ENCODE measurements at places on chromosomes 12 and 14.

DNA sequence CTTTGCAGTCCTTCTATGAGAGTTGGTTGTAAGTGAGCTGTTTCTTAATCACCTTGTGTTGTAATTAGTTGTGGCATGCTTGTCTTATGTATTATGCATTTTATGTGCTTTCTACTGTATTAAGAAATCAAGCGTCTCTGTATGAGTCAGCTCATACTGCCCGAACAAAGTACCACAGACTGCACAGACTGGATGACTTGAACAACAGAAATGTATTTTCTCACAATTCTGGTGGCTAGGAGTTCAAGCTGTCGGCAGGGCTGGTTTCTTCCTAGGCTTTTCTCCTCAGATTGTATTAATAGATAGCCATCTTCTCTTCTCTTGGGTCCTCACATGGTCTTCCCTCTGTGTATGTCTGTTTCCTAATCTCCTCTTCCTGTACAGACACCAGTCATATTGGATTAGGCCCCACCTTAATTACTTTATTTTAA is 77.7 kb downstream of the FLRT2 start:
- DNase-seq = no peak

DNA sequence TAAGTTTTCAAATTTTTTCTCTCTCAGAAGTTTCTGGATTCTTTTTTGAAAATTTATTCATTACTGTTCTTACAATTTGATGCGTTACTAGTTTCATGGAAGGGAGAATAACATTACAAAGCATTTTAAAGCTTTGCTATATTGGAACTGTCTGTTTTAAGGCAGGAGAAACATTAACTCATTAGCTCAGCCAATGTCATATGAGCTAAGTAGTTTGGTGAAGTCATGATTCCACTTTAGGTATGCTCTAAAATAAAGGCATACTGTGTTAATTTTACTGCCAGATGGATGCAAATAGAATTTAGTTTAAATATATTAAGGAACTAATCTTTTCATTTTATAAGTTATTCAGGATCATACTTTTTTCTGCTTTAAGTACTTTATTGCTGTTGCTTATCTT is 46.0 kb downstream of the ARID2 start:
- DNase-seq = no peak

DNA sequence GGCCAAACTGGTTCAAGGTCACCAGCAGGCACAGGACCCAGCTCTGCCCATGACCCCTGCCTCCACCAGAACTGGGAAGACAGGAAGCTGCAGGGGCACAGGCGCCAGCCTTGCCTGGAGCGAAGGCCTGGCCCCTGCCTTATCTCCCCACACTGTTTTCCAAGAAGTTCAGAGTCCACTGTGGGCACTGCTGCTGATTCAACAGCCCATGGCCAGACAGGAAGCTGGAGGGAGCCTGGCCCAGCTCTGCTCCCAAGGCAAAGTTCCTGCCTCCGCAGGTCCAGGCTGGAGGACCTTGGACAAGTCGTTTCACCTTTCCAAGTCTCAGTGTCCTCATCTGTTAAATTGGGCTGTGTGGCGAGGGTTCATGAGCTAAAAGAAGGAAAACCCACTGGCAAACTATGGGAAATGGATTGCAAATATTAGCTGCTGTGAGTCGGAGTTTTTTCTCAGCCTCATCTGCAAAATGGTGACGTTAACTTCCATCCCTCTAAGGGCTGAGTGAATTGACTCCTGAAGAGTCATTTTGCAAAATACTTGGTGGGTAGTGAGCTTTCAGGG is 1.2 kb downstream of the PHETA1 start:
- DNase-seq = no peak

DNA sequence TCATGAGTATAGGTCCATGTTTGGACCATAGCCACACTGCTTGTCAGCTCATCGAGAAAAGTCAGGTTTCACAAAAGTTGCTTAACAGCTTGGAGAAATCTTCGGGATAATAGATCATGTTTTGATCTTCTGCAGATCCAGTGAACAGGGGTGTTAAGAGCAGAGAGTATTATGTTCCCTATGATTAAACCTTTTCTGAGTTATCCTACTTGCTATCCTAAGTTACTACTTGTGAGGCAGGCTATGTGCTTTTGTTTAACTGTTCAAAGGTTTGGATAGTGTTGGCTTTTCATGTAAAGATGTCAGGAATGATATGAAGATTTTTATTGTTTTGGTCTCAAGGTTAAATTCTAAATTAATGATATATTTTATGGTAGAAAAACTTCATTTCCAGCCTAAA is 11.1 kb downstream of the NAA30 start:
- DNase-seq = no peak

DNA sequence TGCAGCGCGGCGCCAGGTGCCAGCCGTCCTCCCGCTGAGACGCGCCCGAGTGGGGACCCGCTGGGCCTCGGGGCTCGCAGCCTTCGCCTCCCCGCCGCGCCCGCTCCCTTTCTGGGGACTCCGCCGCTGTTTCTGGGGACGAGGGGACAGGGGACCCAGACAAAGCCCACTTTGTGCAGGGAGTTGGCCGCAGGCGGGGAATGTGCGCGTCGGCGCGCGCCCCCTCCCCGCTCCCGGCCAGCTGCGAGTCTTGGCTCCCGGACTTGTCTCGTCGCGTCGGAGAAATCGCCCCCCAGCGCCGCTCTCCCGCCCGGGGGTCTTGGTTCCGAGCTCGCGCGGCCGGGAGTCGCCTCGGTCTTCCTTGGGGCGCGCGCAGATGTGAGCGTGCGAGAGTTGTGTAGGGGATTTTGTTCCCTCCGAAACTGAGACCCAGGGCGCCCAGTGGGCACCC is 717 bp downstream of the VASH1 start:
- no peak for DNase-seq

DNA sequence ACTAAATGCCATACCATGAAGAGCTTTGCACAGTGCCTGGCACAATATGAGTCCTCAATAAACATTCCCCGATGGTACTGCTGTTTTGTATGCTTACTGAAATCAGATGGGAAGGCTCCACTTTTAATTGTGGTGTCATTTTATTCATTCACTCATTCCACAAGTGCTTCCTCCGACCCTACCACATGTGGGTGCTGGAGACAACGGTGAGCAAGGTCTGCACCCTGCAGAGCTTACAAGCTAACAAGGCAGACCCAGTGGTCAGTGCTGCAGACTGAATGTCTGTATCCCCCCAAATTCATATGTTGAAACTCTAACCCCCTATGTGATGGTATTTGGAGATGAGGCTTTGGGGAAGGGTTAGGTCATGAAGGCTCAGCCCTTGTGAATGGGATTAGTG is 48.3 kb downstream of the RFX4 start:
- DNase-seq = peak; percentile 30

DNA sequence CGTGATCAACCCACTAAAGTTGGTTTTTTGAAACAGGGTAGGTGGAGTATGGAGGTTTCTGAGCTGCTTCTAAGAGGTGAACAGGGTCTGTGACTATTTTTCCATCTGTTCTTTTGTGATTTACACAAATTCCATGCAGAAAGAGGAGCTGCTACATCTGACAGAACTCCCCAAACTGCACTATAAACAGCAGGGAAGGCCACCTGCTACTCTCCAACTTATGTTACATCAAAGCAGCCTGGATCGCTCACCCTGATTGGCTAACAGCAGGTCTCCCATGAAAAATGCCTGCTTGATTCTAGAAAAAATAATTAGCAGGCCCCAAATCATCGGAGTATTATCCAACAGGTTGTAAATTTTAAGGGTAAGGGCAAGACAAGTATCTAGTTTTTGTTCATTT is 282.9 kb upstream of the FLRT2 start:
- no peak for DNase-seq

DNA sequence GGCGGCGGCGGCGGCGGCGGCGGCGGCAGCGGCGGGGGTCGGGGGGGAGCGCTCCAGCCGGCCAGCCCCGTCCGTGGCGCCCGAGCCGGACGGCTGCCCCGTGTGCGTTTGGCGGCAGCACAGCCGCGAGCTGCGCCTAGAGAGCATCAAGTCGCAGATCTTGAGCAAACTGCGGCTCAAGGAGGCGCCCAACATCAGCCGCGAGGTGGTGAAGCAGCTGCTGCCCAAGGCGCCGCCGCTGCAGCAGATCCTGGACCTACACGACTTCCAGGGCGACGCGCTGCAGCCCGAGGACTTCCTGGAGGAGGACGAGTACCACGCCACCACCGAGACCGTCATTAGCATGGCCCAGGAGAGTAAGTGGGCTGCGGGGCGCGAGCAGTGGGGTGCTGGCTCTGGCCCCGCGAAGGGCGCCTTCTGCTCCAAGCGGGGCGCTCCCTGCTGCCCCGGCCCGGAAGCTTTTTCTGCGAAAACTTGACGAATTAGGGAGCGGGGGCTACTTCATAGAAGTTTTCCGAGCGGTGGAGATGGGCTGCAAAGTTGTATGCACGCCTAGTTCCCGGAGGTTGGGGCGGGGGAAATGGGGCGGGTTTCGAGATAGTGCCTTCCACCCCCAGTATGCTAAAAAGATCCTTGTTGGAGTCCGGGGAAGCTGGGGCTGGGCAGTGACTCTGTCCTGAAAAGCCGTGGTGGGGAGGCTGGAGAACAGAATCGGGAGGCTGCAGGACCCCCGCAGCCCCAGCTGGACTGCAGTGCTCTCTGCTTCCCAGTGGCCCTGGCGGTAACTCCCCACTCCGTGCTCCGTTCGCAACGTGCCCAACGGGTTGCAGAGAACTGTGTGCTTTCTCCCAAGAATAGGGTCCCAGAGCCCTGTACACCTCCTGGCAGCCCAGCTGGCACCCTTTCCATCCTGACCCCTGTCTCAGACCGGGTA is 751 bp downstream of the GDF11 start:
- peak; percentile 72 for DNase-seq

- no peak for DNase-seq
These were observed 156.3 kb upstream of the FKBP4 start for GRCh38 chr12:2638273-2639019.

- DNase-seq = no peak
These were observed 117.2 kb downstream of the RGS6 start for GRCh38 chr14:72049462-72049861.

GRCh38 chr12:114096461-114096860 is 130.3 kb upstream of the RBM19 start:
- DNase-seq = no peak

GRCh38 chr14:73254247-73255004 is 17.1 kb downstream of the PAPLN start:
- no peak for DNase-seq

- DNase-seq = no peak
These were observed 119.1 kb upstream of the ATXN7L3B start for GRCh38 chr12:74418573-74418972.

DNA sequence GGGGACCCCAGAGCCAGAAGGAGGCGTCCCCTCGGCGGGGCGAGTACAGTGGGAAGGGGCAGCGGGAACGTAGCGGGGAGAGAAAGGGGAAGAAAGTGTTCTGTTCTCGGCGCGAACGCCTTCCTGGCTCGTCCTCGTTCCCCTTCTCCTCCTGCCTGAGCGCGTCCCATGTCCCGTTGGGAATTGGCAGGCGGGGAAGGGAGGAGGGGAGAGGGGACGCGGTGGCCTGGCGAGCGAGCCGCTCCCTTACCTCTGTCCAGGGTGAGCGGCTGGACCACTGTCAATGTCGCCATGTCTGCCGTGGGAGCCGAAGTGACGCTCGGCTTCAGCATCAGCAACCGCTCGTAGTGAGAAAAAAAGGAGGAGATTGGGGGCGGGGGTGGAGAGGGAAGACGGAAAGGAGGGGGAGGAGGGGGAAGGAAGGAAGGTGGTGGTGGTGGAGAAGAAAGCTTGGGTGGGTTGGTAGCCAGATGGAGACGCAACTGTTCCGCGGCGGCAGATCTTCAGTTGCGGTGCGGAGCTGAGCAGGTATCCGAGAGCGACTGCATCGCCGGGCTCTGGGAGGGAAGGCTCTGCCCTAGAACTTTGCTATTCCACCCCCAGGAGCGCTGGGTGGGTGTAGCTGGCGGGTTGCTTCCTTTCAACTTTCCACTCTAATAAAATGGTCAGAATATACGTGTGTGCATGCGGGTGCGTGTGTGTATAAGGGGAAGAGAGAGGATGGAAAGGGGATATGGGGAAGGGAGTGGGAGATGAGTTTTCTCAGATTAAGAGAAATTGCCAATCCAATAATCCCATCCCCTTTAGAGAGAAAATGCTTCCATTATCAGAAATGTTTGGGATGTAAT is at the start of gene LIN7A:
Gene LIN7A (minus strand): TSS at position 544 of the 848 bp plus-strand sequence. CDS start 212 bp downstream, at position 332.
- peak; percentile 53 for DNase-seq

- DNase-seq = peak; percentile 24
These were observed 164 bp downstream of the KIF21A start for GRCh38 chr12:39442831-39443080.

DNA sequence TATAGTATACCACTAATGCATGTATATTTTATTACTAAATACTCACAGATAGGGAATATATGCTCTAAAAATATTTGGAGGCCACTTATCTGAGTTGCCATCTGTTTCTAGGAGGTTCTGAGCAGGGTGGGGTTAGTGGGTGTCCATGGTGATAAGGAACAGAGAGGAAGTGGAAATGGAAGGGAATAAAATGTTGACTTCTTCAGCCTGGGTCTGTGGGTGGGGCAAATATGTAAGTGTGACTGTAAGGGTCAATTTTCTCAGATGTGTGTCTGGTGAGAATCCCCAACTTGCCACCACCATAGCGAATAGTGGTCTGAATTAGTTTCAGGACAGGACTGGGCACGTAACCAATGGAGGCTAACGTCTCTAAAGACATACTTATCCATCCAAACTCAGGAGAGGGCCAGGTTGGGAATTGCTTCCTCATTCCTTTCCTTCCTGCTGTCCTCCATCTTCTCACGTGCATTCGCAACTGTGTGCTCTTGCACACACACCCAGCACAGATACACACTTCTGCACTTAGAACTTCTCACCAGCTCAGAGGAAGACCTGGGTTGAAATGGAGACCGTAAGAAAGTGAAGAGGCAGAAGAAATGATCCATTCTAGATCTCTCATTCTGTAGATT is 54.2 kb upstream of the GZMB start:
- DNase-seq = no peak

GRCh38 chr12:108341356-108341755 is 2.2 kb upstream of the CMKLR1 start:
- no peak for DNase-seq

- DNase-seq = no peak
These were observed 8.4 kb downstream of the RPL6 start for GRCh38 chr12:112401054-112401453.

DNA sequence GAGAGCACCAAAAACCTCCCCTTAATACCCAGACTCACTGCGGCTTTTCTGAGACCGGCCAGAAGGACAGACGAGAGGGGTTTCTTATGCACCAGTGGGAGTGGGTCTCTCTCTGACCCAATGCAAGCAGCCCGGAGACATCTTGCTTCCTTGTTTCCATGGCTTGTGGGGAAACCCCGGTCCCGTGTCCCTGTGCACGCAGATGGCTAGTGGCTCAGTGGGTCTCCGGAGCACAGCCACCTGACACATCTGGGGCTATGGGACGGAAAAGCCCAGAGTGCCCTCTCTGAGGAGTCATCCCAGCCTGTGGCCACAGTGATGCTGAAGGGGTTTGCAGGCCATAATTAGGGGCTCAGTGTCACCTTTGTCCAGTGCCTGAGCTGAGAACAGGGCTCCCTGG is 197.6 kb downstream of the PHETA1 start:
- DNase-seq = no peak

DNA sequence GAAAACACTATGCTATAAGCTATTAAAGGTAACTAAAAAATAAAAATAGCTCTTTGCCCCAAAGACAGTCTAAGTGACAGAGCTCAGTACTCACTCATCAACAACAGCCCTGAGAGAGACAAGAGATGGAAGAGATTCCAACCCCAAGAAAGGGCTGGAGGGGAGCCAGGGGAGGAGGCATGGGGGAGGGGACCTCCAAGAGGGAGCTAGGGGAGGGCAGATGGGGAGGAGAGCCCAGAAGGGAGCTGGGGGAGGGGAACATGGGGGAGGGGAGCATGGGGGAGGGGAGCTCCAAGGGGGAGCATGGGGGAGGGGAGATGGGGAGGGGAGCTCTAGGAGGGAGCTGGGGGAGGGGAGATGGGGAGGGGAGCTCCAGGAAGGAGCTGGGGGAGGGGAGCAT is 7.7 kb downstream of the SSH1 start:
- no peak for DNase-seq

GRCh38 chr12:18135509-18135908 is 45.5 kb upstream of the RERGL start:
- DNase-seq = no peak

All from T47D (cell line).